Smooth muscle cell of the coronary artery (primary cell): ENCODE measurements at places on chromosomes 12 and 14. TPM values are rescaled to one million over a fixed set of nuclear protein-coding genes. Genes with fewer than 3 reads are reported as not detected.

The GPD1 gene
- 0.30 and 0.47 TPM in 2 replicates for total RNA-seq

The ITGB7 gene
- total RNA-seq: 0.15 and 0.47 TPM in 2 replicates

The SLC5A8 gene
- total RNA-seq: not detected in 2 replicates

The G2E3 gene
- 13.6 and 14.4 TPM in 2 replicates for total RNA-seq

The PLEKHG7 gene
- total RNA-seq: not detected in 2 replicates

The CLEC4A gene
- total RNA-seq: 0.23 TPM in 1 of 2 replicates, not detected in the other

The AICDA gene
- total RNA-seq: 0.08 TPM in 1 of 2 replicates, not detected in the other

The YEATS4 gene
- 6.7 and 10.7 TPM in 2 replicates for total RNA-seq

The LRP1-AS gene
- not detected in 2 replicates for total RNA-seq
